ENCODE measurements at places on chromosomes 2 and 18.

- DNase-seq, result no peak
Measured at GRCh38 chr2:231212329-231212845, 14.0 kb downstream of the ARMC9 start.

DNA sequence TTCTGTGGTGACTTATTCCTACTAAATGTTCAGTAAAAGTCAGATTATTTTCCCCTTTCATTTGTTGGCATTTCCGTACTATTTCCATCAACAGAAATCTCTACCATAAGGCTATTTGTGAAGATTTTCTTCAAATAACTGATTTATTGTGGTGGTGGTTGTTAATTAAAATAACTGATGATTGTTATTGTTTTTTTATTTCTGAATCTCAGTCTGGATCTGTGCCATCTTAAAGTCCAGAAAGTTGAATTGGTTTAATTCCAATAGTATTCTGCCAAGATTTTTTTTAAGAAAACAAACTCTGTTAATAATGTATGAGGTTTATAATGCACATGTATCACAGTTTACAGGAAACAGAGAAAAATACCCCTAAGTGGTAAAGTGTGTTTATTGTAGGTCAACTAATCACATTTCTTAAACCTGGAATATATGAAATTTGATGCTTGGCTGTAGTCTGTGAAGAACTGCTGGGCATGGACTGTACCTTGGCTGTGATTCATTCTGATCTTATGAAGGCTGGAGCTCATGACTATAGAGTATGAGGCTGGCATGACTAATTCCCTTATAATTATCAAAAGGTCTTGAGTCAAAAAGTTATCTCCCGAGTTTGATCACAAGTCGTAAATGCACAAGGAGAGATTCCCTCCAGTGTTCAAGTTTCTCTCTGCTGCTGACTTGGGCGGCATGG lies 134.2 kb upstream of the RND3 start:
- no peak for DNase-seq

GRCh38 chr2:157871415-157871814 lies 4.7 kb downstream of the ACVR1 start:
- no peak for DNase-seq

- DNase-seq, result no peak
Measured at GRCh38 chr2:209523041-209523740, 99.3 kb downstream of the MAP2 start.

DNA sequence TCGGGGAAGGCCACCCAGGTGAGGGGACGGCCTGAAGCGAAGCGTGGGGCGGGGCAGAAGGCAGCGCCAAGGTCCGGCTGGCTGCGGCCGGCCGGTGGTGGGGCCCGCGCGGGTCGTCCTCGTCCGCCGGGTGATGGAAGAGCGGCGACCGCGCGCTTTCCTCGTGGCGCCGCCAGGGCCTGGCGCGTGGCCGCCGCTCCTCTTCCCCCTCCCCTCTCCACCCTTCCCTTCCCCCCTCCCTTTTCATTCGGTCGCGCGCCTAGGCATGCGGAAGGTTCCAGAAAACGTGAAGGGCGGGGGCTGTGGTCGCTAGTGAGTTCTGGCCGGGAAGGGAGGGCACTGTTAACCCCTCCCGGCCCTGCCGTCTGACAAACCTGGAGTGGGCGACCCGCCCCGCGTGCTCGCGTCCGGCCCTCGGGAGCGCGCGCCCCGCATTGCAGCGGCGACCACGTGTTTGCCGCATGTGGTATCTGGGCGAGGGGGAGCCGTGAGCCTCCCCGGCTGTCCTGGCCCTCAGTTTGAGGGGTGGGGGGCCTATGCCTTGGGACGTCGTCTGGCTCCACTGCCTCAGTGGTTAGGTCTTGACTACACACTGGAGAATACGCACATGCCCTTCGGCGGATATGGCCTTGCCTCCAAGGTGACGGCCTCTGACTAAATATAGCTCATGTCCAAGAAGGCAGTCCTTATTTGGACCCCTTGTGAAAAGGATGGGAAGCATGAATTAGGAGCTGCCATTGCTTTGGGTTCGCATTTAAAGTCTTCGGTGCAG lies 579 bp downstream of the MAT2A start:
- peak; percentile 81 for DNase-seq

- no peak for DNase-seq
Measured at GRCh38 chr2:237403024-237403882, 10.7 kb downstream of the COL6A3 start.

DNA sequence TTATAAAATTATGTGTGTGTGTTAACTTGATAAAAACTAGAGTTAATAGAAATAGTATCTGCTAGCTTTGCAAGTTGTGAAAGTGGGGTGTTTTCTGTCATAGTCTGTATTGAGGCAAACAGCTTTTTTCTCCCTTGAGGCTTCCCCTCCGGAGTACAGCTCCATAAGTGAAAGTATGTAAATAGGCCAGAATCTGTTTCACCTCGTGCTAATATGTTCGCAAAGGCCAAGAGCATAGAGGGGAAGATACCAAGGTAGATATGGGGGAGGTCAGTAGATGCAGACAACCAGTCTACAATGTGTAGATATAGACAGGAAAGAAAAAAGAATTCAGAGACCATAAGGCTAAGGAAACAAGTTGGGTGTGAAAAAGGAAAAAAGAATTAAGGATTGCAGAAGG lies 72.9 kb downstream of the PTRHD1 start:
- DNase-seq, result no peak

DNA sequence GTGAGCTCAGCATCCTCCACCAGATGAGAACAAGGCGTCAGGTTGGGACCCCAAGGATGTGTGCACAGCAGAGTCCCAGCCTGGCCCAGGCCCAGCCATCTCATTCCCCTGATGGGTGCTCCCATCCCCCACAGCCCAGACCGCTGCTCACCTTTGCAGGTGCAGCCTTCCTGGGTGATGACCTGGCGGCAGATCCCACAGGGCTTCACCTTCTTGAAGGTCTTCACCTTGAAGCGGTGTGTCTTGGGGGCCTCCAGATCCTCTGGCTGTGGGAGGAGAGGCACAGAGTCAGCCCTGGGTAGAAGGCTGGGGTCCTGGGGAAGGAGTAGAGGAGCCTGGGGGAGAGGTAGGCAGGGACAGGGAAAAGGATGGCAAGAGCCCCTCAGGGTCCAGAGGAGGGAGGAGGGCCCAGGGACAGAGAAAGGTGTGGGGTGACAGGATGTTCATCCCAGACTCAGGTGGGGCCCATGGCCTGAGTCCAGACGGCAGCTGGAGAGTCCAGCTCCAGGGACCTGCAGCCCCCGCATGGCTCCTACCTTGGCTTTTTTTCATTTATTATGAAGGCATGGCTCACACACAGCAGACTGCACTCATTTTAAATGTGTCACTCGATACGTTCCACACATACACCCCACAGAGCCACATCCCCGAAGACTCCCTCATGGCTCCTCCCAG lies 11.9 kb downstream of the TNS1 start:
- DNase-seq, result no peak

- no peak for DNase-seq
Measured at GRCh38 chr2:235639428-235639773, 145.6 kb downstream of the AGAP1 start.

- no peak for DNase-seq
Measured at GRCh38 chr18:58287353-58288274, 243.6 kb downstream of the NEDD4L start.

DNA sequence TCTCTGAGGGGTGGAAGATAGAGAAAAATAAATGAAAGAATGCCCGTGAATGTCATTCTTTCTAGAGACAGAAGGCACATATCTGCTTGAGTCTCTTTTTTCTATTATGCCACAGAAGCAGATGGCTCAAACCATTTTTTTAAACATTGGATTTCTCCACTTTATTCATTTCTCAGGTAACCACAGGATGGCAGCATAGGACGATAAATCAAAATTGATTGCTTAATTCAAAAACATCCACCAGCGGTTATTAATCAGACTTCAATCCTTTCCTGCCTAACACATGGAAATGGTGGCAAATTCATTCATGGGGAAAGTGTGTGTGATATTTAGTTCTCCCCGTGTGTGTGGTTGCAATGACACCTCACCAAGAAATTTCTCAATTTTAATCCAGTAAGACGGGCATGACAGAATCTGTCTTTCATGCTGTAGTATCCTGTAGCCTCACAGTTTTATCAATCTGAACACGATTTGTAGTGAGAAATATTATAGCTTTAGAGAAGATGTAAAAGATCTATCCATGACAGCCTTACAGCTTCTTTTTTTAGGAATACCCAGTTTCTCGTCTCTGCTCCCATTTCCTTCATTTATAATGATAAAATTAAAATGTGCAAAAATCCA lies 72.2 kb downstream of the DSC3 start:
- no peak for DNase-seq

- DNase-seq, result no peak
Measured at GRCh38 chr18:40962784-40963183, 992.2 kb upstream of the PIK3C3 start.

- DNase-seq, result peak; percentile 40
Measured at GRCh38 chr18:26621161-26622026, 73.0 kb upstream of the KCTD1 start.

- no peak for DNase-seq
Measured at GRCh38 chr2:120358734-120359465, 13.0 kb downstream of the INHBB start.

DNA sequence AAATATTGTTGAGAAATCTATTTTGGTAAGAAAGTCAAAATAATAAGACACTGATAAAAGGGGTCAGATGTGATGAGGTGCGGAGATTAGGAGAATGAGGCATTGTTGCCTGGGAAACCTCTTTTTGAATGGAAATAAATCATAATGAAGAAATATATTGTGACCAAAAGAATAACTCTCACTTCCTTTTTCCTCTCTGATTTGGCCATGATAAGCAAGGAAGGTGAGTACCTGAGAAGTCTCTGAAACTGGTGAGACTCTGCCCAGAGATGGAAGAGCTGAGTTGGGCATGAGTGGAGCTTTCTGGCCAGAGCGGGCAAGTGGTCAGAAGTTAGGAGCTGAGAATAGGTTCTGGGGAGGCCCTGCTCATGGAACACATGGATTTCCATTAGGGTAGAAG lies 11.8 kb downstream of the LAMA3 start:
- DNase-seq, result no peak

DNA sequence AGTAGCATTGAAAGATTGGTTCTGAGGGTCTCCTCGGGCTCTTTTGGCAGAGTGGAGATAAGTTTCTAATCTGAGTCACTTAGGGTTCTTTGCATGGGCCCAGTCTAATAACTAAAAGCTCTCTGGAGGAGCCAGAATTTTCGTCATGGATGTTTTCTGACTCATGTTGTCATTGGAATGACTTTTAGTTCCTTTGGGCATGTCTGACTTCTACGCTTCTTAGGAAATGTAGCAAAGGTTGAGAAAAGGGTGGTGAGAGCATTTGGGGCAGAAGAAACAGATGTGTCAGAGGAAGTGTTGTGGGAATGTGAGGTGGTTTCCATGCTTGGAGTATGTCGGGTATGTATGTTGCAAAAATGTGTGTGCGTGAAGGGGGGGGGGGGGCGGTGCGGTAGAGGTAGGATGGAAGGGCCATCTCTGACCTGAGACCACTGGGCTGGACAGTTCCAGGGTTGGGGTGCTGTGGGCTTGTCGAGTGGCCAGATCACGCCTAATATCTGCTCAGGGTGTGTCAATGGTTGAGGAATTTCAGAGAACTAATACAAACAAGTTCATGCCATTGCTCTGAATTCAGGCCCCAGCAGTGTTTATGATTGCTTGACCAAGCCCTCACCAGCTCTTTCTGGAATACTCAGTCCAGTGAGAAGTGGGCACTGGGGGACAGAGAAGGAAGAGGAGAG lies 26.9 kb downstream of the KLHL29 start:
- no peak for DNase-seq

GRCh38 chr2:189113963-189114362 lies 65.6 kb downstream of the COL5A2 start:
- no peak for DNase-seq

DNA sequence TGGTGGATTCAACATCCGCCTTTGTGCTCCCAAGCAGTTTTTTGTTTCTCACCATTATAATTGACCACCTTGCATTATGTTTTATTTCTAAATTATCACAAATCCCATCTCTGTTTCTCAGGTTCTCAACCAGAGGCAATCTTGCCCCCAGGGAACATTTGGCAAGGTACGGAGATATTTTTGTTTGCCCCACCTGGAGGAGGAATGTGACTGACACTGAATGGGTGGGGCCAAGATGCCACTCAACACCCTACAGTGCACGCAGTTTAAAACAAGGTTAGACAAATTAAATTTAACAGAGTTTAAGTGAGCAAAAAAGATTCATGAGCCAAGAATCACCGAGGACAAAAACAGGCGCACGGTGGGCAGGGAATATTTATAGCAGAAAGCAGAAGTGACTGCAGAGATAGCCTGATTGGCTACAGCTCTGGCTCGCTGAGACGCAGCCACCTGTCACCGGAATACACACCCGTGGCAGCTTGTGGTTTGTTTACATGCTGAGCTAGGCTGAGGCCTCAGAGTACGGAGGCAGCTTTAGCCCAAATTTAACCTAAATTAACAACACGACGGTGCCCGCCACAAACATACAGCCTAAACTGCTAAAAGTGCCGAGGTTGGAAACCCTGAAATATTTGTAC lies 150.0 kb upstream of the ALKAL2 start:
- peak; percentile 34 for DNase-seq

DNA sequence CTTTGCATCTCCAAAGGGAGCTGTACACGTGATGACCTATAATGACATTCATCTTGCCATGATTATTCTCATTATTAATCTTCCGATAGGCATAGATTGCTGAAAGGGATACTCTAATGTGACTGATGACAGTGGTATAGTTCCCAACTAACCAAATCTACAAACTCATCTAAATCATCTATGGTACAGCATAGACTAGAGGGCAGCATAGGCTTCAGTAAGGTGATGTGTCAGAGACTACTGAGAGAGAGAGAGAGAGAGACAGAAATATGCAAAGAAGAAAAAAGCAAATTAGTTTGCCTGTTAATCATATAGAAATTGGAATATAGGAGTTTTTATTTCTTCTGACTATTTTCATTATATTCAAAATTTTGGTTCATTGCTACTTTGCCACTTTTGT lies 89.3 kb downstream of the CSRNP3 start:
- no peak for DNase-seq

- DNase-seq, result no peak
Measured at GRCh38 chr18:56097621-56098020, 509.6 kb upstream of the TCF4 start.

GRCh38 chr18:59041819-59042815 lies 97.6 kb upstream of the SEC11C start:
- no peak for DNase-seq

DNA sequence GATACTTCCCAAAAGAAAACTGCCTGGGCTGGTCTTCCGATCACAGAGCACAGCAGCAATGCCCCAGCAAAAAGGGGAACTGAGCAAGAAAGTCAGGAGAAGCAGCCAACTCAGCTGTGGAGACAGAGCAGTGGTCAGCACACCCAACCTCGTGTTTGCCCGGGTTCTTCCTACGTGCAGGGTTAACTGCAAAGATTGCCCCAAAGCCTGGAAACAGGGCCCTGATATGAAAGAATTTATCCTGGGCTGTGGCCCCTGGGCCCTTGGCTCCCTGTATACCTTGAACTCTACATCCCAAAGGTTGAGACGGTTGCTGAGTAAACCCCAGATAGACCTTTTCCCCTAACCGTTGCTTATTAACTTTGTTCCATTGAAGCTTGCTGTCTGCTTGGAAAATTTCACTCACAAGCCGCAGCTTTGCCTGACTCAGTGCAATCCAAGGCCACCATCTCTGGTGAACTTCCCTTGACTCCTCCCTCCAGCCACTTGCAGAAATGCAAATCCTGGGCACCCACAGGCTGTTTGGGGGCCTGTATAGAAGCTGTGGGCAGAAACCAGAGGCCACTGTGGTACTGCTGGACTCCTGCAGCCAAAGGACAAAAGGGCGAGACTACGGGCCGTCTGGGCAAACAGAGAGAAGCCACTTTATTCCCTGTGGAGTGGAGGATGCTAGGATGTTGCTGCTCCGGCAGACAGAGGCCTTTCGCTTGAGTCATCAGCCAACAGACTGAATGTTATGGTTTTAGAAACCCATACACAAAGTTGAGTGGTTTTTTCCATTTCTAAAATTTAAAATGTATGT lies 18.2 kb downstream of the NRP2 start:
- no peak for DNase-seq
